ENCODE measurements at places on chromosomes 6 and 20. TPM values are rescaled to one million over a fixed set of nuclear protein-coding genes. Genes with fewer than 3 reads are reported as not detected.

The KCNK16 gene
- total RNA-seq: not detected

The ZC3H12D gene
- 0.16 TPM for total RNA-seq

GRCh38 chr6:127348028-127348661 is 4.7 kb upstream of the ECHDC1 start:
- no peak for DNase-seq

The MYT1 gene
- total RNA-seq: not detected

The MYL9 gene
- total RNA-seq: 10.0 TPM

DNA sequence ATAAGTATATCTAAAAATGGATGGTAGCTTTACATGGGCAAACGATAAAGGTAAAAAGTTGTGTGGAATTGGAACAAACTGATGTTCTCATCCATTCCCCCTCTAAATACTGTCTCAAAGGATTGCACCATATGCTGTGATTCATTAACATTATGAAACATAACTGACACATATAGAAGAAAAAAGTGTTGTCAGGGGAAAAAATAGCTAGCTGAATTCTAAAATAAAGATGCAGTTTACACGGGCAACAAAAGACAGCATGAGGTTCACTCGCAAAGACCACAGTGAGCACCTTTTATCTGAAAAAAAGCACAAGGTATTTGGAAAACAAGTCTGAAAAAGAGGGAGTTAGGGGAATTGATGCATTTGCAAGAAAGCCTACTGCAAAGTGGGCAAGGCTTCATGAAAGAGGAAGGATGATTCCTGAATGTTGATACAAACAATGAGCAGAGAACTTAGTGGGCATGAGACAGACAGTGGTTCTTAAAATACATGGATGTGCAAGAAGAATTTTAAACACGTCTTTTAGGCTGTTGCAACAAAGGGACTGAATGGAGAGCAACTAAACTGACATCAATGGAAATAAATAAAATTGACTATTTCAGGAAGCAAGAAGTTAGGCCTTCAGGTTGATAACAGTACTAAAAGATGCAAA is 280.9 kb downstream of the KIF16B start:
- no peak for DNase-seq

The GSTA2 gene
- not detected for total RNA-seq

- no peak for DNase-seq
These were observed 2.5 kb downstream of the PDE7B start for GRCh38 chr6:135853986-135854385.

- no peak for DNase-seq
These were observed 468.2 kb downstream of the PKHD1 start for GRCh38 chr6:51619042-51619799.

GRCh38 chr6:41426888-41427641 is 91.7 kb downstream of the NCR2 start:
- no peak for DNase-seq

The PNISR gene
- 28.6 TPM for total RNA-seq

GRCh38 chr20:48823960-48824498 is 3.8 kb downstream of the PREX1 start:
- peak; percentile 98 for DNase-seq

The BACH2 gene
- total RNA-seq: 0.30 TPM

The RIPPLY2 gene
- total RNA-seq: not detected

- DNase-seq: no peak
These were observed 44.0 kb downstream of the PANK2 start for GRCh38 chr20:3933218-3933617.

DNA sequence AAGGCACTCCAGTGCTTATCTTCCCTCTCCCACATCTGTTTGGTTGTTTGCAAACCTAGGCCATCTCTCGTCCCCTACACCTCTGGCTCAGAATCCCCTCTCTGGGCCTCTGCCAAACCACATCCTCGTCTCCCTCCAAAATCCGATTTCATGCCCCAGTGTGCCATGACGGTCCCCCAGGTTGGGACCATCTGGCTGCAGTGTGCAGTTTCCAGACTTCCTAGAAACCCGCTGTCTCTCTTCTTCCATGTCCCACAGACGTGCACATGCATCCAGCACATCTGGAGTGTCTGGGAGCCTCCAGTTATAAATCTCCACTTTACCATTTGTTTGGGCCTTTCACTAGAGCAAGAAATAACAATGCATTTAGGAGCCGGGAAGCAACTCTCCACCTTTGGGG is 316.2 kb downstream of the KIF16B start:
- no peak for DNase-seq

- DNase-seq: no peak
These were observed 45.1 kb downstream of the COL9A1 start for GRCh38 chr6:70257768-70258273.

The SLPI gene
- total RNA-seq: not detected

GRCh38 chr6:93341900-93342613 is 77.3 kb downstream of the EPHA7 start:
- no peak for DNase-seq

The SNAP25 gene
- 2.9 TPM for total RNA-seq

DNA sequence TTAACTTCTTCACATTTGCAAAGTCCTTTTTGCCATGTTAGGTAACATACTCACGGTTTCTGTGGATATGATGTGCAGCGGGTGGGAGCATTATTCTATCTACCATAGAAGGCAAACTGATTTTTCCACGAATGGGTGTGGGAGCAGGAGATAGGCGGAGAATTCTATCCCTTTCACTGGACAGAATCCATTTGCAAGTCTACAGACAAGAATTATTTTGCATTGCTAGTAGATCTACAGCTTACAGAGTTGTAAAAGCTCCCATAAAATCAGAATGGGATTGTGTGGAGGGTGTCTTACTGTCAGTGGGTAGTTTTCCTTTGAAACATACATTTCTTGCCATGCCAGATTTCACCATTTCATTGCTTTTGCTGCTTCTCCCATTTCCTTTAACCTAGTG is 22.4 kb upstream of the ZFP64 start:
- DNase-seq: no peak

GRCh38 chr6:141364232-141364631 is 768.5 kb upstream of the GJE1 start:
- no peak for DNase-seq

- no peak for DNase-seq
These were observed 13.7 kb upstream of the LAMA4 start for GRCh38 chr6:112268019-112268418.

The ADA gene
- total RNA-seq: 7.8 TPM

The PREX1 gene
- total RNA-seq: 32.6 TPM

DNA sequence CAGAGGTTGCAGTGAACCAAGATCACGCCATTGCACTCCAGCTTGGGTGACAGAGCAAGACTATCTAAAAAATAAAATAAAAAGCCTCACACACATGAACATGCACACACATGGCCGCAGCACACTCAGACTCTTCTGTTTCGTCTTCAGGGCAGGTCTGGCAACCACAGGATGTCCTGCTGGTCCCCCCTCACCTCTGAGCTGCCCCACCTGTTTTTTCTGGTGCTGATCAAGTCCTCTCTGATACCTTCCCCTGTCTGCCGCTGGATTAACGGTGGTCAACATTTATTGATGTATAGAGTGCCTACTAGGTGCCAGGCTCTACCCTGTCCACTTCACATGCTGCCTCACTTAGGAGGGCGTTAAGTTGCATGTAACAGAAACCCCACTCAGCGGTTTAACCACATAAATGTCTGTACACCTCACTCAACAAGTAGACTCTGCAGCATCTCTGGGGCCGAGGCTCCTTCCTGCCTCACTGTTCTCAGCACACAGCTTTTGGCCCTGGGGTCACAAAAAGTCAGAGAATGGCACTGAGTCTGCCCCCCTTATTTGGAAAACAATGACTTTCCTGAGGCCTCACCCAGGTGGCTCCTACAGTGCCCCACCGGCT is 4.5 kb upstream of the AP5S1 start:
- DNase-seq: no peak

DNA sequence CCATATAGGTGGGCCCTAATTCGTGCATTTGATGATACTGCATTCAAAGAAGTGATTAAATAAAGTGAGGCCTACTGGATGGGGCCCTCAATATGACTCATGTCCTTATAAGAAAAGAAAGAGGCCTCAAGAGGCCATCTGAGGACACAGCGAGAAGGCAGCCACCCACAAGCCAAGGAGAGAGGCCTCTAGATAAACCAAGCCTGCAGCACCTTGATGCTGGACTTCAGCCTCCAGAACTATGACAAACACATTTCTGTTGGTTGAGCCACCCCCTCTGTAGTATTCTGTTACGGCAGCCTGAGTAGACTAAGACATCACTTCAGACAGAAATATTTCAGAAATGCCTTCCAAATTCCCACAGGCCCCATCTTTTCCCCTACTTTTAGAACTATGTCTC is 82.5 kb upstream of the PLEKHG1 start:
- peak; percentile 56 for DNase-seq

- peak; percentile 70 for DNase-seq
These were observed 2.7 kb upstream of the COL12A1 start for GRCh38 chr6:75208298-75209183.

- DNase-seq: no peak
These were observed 630 bp downstream of the PPP1R3G start for GRCh38 chr6:5085648-5086293.

- DNase-seq: no peak
These were observed 133.7 kb downstream of the PXDC1 start for GRCh38 chr6:3617681-3618311.

The ZNFX1 gene
- total RNA-seq: 37.4 TPM

GRCh38 chr6:49648036-49648435 is 11.4 kb upstream of the RHAG start:
- no peak for DNase-seq

DNA sequence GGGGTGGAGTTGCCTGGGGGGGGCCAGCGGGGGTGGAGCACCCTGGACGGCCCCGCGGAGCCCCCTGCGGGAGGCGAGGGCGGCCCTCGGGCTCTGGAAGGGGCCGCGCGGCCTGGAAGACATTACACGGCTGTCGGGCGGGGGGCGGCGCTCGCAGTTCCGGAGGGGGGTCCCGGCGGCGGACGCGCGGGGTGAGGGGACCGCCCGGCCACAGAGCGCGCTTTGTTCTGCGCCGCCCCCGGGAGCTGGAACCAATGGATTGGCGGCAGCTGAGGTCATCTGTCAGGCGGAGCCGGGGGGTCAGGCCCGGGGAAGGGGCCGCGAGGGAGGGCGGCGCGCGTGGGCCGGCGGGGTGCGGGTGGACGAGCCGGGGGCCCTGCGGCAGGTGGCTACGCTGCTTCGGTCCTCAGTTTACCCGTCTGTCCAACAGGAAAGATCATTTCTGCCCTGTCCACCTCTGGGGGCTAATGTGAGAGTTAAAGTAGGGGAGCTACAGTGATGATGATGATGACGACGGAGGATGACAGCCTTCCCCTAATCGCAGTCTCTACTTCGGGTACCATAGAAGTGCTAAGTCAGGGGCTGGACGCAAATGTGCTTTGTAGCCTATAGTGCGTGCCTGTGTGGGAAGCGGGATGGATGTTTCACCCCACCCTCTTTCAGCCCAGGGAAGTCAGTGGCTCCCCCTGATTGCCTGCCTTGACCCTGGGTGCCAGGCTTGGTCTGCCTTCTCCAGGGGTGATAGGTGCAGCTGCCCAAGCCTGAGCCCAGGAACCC is 10.4 kb downstream of the SRXN1 start:
- DNase-seq: no peak

DNA sequence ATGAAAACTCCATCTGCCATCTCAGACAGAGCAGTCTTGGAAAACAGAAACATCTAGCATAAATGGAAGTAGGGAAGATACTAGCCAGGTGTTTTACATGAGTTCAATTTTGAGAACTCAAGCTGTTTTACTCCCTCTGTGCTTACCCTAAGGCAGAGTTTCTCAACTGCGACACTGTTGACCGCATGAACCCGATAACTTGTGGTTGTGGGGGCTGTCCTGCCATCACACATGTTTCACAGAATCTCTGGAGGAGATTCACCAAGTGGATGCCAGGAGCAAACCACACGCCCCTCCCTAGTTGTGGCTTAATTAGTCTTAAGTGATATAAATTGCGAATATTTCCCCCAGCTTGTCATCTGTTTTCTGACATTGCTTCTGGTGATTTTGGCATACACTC is 2.3 kb upstream of the SERPINB6 start:
- DNase-seq: no peak

DNA sequence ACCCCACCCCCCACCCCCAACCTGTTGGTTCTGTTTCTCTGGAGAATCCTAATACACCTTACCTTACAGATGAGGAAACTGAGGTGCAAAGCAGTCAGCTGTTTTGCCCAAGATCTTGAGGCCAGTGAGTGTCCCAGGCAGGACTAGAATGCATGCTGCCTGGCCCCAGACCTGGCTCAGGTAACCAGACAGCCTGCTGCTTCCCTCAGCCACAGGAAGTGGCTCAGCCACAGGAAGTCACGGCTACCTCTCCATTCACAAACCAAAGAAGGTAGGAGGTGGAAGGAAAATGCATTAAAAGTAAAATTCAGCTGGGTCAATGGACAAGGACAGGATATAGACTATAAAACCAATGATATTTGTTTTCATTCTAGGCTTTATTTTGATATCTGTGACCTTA is 517.6 kb downstream of the CD83 start:
- no peak for DNase-seq

The LKAAEAR1 gene
- 0.84 TPM for total RNA-seq

- no peak for DNase-seq
These were observed 32.2 kb downstream of the MMUT start for GRCh38 chr6:49430866-49431265.

The GNAS gene
- 363 TPM for total RNA-seq

The TRIM31 gene
- 0.03 TPM for total RNA-seq

The SOX4 gene
- 4.5 TPM for total RNA-seq

The ZNF311 gene
- total RNA-seq: 0.40 TPM

DNA sequence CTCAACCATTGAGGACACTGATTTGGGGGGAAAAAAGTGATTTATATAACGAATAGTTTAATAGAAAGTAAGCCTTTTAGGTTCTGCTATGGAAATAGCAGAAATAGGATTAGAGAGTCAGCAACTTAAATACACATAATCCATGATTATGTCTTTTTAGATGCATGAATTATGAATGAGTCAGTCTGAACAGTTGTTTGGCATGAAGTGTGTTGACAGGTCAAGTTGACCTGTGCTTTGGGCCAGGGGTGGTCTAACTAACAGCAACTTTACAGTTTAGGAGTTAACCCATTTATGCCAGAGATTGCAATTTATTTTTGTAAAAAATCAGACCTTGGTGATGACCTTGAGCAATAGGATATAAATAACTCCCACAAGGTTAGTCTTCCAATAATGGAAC is 191.3 kb downstream of the MTFR2 start:
- no peak for DNase-seq

The HS3ST5 gene
- not detected for total RNA-seq

DNA sequence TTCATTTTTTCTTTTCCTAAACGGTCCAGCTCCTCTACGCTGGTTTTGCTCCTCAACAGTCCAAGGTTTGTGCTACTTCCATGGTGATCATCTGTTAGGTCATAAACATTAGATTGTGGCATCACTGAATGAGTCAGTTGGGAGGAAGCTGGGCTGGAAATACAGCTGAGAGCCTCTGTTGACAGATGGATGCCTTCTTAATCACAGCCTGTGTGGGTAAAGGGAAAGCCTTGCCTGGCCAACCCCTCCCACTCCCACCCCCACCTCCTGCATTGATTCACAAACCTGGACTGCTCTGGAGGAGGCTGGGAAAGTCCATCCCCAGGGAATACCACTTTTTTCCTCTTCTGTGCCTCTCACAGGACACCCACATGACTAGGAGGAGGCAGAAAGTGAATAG is 180.6 kb upstream of the CCN2 start:
- DNase-seq: peak; percentile 97

The ABHD16A gene
- 21.6 TPM for total RNA-seq

The MRPS18B gene
- total RNA-seq: 132 TPM

- no peak for DNase-seq
These were observed 49.9 kb upstream of the PBOV1 start for GRCh38 chr6:138267971-138268895.

The GPSM3 gene
- 80.6 TPM for total RNA-seq

The INSM1 gene
- total RNA-seq: not detected

The OPRL1 gene
- 0.33 TPM for total RNA-seq

The DPM1 gene
- total RNA-seq: 146 TPM

The TMEM170B gene
- total RNA-seq: 1.2 TPM

- DNase-seq: no peak
These were observed 255.2 kb downstream of the CD109 start for GRCh38 chr6:73951183-73951582.

Data from HT1080 (cell line).